Foreskin fibroblast (primary cell): ENCODE measurements at places on chromosomes 16 and 17.

DNA sequence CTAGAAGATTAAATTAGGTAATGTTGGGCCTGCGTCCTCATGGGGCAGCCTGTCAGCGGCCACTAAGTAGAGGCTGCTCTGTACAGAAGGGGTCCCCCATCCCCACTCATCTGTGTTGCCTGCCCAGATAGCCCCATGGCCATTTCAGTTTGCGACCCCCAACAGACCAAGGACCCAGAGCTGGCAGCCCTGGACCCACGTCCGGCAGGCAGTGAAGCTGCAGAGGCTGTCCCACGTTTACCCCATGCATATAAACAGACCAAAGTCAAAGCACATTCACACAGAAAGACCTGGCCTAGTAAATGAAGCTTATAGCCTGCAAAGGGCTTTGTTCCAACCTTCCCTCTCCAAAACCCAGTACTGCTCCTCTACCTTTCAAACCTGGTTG lies 4.6 kb downstream of the PDF start:
- DNase-seq, result no peak

GRCh38 chr16:30956601-30957455 lies 726 bp upstream of the SETD1A start:
- DNase-seq, result peak; percentile 95

- DNase-seq, result no peak
These were observed 73.8 kb downstream of the SDR42E1 start for GRCh38 chr16:81937305-81938038.

GRCh38 chr16:48432136-48432535 lies 46.9 kb upstream of the SIAH1 start:
- DNase-seq, result no peak

GRCh38 chr16:56312028-56312300 lies 113.4 kb downstream of the AMFR start:
- no peak for DNase-seq

GRCh38 chr16:51577621-51578303 lies 426.7 kb upstream of the SALL1 start:
- DNase-seq, result peak; percentile 21

DNA sequence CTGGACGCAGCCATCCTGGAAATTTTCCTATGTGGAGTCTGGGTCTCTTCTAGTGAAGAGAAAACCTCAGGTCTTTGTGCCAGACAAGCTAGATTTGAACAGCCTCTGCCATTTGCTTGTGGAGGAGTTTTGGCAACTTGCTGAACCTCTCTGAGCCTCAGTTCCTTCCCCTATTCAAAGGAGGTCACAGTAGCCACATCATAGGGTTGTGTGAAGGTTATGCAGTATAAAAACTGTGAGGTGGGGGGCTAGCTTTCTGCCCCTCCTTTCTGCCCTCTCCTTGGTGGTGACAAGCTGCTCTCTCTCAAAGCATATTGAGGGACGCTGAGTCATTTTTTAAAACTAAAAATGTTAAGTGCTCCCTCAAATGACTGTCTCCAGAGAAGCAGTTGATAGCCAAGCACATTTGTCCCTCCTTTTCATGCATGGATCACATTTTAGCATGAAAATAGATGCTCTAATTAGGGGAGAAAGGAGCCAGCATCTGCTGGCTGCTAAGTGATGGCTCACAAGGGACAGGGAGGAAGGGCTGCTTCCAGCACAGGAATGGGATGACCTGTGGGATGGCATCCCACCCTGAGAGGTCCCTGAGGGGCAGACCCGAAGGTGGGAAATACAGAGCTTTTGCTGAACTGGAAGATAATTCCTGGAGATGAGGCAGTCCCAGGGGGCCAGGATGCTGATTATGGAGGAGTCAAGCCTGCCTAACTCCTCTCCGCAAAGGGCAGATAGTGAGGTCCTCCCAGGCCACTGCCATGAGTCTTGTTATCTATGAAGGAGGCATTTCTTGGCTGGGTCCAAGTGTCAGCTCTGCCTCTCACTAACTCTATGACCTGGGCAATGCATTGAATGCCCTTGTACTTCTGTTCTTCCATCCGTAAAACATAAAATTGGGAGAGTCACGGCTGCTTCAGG lies 218.8 kb downstream of the RAB11FIP4 start:
- DNase-seq, result no peak
